ENCODE measurements at places on chromosomes 4 and X.
A peak's percentile ranks its signal among the peaks of the same experiment; 100 is the strongest.

DNA sequence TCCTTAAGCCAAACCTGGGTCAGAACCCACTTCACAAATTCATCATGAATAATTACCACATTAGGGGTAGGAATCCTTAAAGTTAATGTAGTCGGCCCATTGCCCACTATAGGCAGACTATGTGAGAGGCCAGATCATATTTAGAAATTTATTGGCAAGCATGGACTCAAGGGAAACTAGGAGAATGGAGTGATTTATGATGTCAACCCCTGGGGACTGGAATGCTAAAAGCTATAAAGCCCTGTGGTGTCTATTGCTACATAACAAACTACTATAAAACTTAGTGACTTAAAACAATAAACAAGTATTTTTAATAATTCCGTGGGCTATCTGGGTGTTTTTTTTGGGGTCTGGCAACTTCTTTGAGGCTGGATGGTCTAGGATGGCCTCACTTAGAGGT is 93.9 kb downstream of the PPP1R2C start:
- no peak for DNase-seq

GRCh38 chrX:102599951-102600579 is 750 bp downstream of the ARMCX5 start:
- DNase-seq, result no peak

GRCh38 chr4:151694961-151695720 is 65.7 kb downstream of the GATB start:
- DNase-seq, result no peak

- DNase-seq, result no peak
Observed at GRCh38 chr4:7885216-7886006, 54.2 kb downstream of the AFAP1 start.

DNA sequence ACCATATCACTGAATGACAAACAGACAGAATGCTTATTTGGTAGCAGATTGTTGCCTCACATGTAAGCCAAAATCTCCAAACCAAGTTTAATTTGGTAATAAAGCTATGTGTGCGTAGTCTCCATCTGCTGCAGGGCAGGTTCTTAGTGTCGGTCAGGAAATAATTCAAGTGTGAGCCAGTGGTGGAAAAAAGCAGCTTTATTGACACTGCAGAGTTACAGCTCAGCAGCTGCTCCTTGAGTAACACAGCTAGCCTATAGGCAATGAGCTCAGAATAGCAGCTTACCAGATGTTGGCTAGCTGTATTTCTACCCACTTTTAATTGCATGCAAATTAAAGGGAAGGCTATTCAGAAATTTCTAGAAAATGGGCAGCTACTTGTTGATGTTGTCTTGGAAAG is 757.8 kb upstream of the HS3ST1 start:
- DNase-seq, result no peak

GRCh38 chr4:158529505-158529904 is 7.8 kb downstream of the RXFP1 start:
- DNase-seq, result no peak

DNA sequence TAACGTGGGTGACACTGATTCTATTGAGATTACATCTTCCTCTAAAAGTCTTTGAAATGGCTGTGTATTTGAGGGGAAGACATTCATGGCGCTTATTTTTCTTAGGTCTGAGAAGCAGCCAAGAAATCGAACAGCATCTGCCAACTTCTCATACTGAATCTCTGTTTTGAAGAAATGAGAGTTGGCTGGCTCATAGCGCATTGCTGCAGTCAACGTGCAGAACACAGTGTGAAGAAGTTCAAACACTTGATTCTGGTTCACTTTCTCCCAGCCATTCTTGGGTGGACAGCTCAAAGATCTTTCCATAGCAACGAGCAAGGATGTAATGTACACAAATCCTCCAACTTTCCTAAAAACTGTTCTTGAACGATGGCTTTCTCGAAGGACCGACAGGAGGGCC is 156.5 kb downstream of the WDFY3 start:
- DNase-seq, result no peak

DNA sequence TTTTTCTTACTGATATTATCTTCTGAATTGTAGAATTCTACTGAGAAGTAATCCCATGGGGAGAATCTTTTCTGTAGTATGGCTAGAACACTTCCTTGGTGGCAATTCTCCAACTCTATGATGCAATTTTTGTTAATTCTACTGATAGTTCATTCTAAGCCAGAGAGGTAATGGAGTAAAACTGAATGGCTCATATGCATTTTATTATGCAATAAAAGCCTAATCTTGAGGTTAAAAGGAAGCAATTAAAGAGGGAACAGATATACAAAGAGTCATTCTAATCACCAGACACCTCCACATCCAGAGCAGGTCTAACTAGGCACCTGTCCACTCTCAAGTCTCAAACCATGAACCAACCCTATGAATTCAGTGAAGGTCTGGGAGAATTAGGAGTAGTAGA is 9.7 kb downstream of the RAP2C start:
- no peak for DNase-seq

DNA sequence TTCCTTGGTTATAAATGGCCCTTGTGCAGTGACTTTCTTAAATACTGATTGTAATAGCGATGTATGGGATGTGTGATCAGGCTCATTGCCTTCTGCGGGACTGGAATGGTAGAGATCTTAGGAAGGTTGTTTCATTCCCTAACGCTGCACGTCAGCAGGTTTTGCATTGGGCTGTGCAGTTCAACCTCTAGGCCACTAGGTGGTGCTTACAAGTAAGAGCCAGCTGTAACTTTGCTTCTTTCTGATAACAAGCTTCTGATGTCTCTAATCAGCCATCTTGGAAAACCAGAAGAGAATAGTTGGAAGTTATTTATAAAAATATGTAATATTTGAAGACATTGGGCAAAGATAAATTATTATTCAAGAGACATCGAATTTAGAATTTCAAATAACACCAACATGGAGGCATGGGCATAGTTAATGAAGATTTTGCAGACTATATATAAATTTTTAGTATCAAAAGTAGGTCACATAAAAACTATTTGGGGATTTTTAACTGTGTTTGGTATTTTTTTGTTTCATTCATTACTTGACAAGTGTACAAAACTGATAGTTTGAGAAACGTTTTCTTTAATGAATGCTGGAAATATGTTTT is 339.7 kb upstream of the PCDH7 start:
- DNase-seq, result peak; percentile 88

GRCh38 chr4:16439768-16440167 is 213.5 kb upstream of the TAPT1 start:
- no peak for DNase-seq

DNA sequence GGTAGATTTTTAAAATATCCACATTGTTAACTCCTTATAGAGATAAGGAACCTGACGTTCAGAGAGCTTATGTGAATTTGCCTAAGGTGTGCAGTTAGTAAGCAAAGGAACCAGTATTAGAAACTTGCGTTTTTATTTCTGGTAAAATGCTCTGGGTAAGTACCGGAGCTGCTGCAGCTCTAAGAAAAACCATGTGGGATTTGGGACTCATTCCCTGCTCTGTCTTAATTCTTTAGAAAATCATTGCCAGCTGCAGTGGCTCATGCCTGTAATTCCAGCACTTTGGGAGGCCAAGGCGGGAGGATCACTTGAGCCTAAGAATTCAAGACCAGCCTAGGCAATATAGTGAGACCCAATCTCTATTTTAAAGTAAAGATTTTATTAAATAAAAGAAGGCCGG is 5.8 kb downstream of the CCKAR start:
- no peak for DNase-seq

GRCh38 chrX:154327038-154327820 is 31.6 kb downstream of the TKTL1 start:
- no peak for DNase-seq

GRCh38 chr4:137610960-137611359 is 78.7 kb upstream of the PCDH18 start:
- peak; percentile 74 for DNase-seq

GRCh38 chr4:139710073-139710472 is 44.5 kb downstream of the MGST2 start:
- DNase-seq, result no peak

DNA sequence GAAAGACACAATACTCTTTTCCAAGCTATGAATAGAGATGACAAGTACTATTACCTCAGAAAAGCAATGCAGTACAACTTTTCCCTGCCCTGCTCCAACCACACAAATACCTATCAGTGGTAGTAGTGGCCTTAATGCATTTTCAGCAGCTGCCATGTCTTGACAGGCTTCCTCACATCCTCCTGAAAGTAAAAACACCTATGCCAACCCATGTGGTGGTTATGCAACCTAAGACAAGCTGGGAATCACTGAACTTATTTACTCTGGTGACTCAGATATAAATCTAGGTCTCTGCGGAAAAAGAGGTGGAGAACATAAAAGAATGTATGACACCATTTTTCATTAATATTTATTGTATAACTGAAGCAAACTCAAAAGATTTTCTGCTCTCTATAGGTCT is 14.5 kb downstream of the WDFY3 start:
- no peak for DNase-seq

GRCh38 chrX:68043713-68044438 is 389.4 kb downstream of the OPHN1 start:
- no peak for DNase-seq

GRCh38 chr4:100796332-100796731 is 278.5 kb upstream of the EMCN start:
- DNase-seq, result no peak

GRCh38 chrX:19579485-19579884 is 64.2 kb upstream of the MAP3K15 start:
- DNase-seq, result no peak

GRCh38 chrX:9647431-9647830 is 118.2 kb downstream of the GPR143 start:
- DNase-seq, result no peak

DNA sequence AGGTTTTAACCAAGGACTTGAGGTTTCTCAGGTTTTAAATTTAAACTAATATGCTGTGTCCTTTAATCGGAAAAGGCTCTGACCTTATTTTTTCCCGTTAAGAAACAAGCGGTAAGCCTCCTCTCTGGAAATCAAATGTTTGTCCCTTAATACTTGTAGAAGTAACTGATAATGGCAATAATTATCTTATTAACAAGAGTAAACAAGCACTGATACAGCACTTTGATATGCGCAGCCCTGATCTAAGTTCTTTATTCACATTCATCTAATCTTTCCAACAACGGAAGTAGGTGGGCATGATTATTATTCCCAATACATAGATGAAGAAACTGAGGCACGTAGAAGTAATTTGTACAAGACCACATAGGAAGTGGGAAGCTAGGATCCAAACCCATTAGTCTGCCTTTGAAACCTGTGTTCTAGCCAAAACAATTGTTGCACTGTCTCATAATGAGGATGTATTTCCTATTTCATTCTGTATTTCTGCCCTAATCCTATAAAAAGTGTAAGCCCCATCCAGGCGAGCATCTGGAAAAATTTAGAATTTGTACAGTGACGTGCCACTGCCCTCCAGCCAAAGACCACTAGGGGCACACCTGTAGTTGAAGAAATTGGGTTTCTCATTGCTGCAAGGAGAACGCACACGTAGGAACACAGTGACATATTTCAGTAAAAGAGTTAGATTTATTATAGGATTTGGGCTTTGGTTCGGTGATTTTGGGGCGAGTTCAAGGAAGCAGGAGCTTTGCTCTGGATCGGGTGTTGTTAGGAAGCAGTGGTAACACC is 606 bp downstream of the CXorf58 start:
- DNase-seq, result peak; percentile 69

DNA sequence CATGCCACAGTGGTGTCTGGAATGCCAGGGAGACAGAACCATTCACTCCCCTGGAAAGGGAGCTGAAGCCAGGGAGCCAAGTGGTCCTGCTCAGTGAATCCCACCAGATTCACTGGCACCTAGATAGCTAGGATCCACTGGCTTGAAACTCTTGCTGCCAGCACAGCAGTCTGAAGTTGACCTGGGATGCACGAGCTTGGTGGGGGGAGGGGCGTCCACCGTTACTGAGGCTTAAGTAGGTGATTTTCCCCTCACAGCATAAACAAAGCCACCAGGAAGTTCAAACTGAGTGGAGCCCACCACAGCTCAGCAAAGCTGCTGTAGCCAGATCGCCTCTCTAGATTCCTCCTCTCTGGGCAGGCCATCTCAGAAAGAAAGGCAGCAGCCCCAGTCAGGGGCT is 413.3 kb downstream of the PRDM5 start:
- DNase-seq, result peak; percentile 53

- no peak for DNase-seq
Observed at GRCh38 chr4:155822572-155822971, 43.5 kb downstream of the ASIC5 start.

- DNase-seq, result no peak
Observed at GRCh38 chr4:117357437-117357836, 272.1 kb upstream of the TRAM1L1 start.

DNA sequence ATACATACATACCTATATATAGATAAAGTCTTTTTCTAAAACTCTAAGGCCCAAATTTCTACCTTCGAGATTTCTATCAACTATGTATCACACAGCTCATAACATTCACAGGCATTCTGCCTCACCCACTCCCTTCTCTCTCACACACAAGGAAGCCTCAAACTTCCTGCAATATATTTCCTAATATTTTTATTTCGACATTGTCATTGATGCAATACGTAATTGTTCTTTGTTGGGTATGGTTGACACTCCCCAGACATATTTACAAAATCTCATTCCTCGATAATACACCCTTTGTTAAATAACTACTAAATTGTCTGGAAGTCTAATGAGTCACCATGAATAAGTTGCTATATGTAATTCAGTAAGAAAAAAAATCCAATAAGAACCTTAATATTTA is 143.5 kb downstream of the HNRNPD start:
- DNase-seq, result no peak

DNA sequence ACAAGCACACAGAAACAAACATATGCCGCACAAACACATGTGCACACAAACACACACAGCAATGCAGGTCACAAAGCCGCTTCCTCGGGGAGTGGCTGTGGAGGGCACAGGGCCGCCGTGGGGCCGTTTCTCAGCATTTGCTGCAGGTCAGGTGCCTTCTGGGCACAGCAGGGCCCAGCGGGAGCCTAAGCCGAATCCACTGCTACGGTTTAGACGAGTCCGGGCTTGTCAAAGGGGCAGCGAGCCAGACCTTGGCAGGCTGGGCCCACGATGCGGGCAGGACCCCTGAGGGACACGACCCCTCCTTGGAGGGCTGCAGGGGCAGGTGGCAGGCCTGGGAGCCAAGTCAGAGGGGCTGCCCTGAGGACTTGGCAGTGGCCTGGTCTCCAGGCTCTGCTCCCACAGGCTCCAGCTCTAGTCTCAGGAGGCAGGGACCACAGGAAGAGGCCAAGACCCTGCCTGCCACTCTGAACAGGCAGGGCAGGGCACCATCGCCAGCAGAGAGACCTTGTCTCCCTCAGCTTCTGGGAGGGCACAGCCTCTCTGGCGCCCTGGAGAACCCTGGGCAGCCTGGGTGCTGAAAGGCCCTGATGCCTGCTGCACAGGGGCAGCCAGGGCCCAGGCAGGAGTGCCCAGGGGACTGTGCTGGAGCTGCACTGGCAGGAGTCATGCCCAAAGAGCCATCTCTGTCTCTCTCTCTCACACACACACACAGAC is 5.5 kb upstream of the ATP2B3 start:
- DNase-seq, result no peak

- peak; percentile 78 for DNase-seq
Observed at GRCh38 chrX:102154218-102154860, 1.4 kb downstream of the BEX5 start.

- no peak for DNase-seq
Observed at GRCh38 chr4:20195071-20195885, 56.4 kb upstream of the SLIT2 start.

Data from endodermal cell (in vitro differentiated cells).